AG10803 (cell line): ENCODE measurements at places on chromosomes 1 and 21.

DNA sequence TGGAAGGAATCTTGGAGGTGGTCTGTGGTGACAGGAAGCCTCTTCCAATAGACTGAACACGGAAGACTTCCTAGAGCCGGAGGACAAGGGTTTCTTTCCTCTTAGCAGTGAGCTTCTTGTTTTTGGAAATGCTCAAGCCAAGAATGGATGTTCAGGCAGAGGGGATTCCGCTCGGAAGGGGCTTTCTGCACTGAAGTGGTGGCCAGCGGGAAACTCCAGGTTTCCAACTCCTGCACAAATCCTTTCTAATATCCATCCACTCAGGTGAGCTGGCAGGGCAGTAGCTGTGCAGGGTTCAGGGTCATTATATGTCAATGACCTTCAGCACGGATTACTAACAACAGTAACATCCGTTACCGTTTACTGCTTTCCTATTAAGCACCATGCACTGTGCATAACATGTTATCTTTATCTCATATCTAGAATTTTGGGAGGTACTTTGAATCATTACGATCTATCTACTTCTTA is 573 bp upstream of the CPT2 start:
- no peak for DNase-seq

- DNase-seq = no peak
These were observed 311.9 kb downstream of the PRDM2 start for GRCh38 chr1:14011888-14012287.

- no peak for DNase-seq
These were observed 31.1 kb downstream of the H3-3A start for GRCh38 chr1:226093621-226094020.

DNA sequence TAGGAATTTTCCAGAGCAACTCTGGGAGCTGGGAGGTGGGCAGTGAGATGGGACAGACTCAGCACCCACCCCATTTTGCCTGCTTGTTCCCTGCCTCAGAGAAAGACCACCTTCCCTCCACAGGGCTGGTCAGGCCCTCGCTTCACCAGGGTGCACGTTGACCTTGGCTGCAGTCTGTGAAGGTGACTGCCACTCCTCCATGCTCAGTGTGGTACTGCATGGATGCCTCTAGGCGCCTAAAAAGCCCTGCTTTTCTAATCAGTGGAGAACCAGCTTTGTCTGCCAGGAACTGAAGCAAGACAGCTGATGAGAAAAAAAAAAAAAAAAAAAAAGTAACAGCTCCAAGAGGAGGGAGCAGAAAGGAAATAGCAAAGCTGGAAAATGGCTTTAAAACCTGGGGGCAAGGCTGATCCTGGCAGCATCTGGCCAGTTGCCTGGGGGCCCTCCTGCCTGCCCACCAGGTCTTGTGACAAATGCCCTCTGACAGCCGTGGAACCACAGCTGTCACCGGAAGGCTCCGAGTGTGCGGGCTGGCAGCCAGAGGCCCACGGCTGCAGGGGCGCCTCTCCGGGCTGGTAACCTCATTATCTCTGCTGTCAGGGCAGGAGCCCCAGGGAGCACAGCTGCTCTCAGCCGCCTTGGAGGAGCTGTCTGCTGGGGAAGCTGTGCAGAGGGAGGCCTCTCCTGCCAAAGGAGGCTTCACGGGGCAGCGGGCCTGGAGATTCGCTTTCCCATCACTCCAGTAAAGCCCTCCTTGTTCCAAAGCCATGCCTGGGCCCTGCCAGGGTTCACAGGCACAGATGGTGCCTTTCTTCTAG is 13.7 kb downstream of the KIAA1614 start:
- peak; percentile 34 for DNase-seq
